ENCODE measurements at places on chromosomes 11 and 22.
A peak's percentile ranks its signal among the peaks of the same experiment; 100 is the strongest.

- DNase-seq = peak; percentile 99
These were observed at the start of the genes FOXRED1 and SRPRA for GRCh38 chr11:126268708-126269579. FOXRED1 (plus strand) TSS chr11:126269154; CDS start chr11:126269207, 53 bp downstream. SRPRA (minus strand) TSS chr11:126268895; CDS start chr11:126268804, 91 bp downstream.

- peak; percentile 65 for DNase-seq
These were observed 11.2 kb downstream of the IL10RA start for GRCh38 chr11:117997406-117997805.

- no peak for DNase-seq
These were observed 117.4 kb upstream of the B3GAT1 start for GRCh38 chr11:134529212-134530096.

DNA sequence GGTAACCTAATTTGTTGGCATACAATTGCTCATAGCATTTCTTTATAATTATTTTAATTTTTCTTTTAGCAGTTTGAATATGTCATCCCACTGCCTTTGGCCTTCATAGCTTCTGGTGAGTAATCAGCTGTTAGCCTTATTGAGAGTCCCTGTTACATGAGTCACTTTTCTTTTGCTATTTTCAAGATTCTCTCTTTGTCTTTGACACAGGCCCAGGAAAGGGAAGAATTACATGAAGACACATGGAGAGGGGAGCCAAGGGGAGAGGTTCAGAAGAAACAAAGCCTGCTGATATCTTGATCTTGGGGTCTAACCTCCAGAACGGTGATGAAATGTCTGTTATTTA lies 418.2 kb downstream of the METTL15 start:
- no peak for DNase-seq

DNA sequence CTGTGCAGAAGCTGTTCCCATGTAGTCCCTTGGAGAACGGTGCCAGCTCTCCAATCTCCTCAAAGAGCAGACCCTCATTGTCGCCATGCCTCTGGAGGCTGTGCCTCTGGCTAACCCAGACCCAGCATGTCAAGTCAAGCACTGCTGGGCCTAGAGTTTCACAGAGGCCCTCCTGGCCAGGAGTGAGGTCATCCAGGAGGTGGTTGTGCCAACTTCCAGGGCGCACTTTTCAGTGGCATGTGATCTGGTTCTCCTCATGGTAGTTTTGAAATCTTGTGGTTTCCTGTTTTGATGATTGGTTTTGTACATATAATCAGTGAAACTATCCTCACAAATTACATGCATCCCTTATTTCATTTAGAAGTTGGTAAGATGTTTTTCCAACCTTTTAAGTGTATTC lies 78.9 kb downstream of the PPFIBP2 start:
- peak; percentile 1 for DNase-seq

- no peak for DNase-seq
These were observed 200.1 kb upstream of the GUCY1A2 start for GRCh38 chr11:107218123-107219013.

- DNase-seq = no peak
These were observed 35.0 kb downstream of the TBCEL start for GRCh38 chr11:121058941-121059340.

Data from CD4-positive, alpha-beta T cell treated with Interleukin-4 for 4 hours (primary cell).